ENCODE measurements at places on chromosomes 4 and X.

GRCh38 chrX:103556963-103557612, 28.2 kb upstream of the TCEAL4 start:
- no peak for DNase-seq

- no peak for DNase-seq
Measured at GRCh38 chr4:30028826-30029225, 691.3 kb upstream of the PCDH7 start.

- DNase-seq: no peak
Measured at GRCh38 chr4:152385551-152385950, 150.3 kb downstream of the FBXW7 start.

DNA sequence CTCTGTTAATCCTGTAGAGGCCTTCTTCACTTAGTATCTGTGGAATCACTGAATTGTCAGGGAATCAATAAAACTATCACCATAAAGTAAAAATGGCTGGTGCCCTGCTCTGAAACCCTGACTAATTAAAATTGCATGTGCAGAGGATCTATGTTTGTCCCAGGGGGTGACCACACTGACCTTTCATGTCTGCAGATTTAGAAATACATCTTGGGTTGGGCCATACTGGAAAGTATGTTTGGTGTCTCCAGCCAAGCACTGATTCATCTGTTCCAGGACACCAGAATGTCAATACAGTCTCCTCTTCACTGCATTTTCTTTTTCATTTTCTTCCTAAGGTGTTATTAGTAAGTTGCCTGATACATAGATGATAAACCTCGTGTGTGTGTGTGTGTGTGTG, 490.9 kb upstream of the INTU start:
- no peak for DNase-seq

- DNase-seq: no peak
Measured at GRCh38 chrX:14398725-14399124, 130.6 kb upstream of the GLRA2 start.

GRCh38 chrX:53356186-53356585, 66.3 kb downstream of the SMC1A start:
- DNase-seq: no peak

- DNase-seq: no peak
Measured at GRCh38 chrX:15745179-15745578, 7.1 kb downstream of the CA5B start.

GRCh38 chr4:8351931-8352367, 82.4 kb downstream of the HTRA3 start:
- no peak for DNase-seq

- DNase-seq: no peak
Measured at GRCh38 chrX:70444946-70445656, 466 bp downstream of the DLG3 start.

DNA sequence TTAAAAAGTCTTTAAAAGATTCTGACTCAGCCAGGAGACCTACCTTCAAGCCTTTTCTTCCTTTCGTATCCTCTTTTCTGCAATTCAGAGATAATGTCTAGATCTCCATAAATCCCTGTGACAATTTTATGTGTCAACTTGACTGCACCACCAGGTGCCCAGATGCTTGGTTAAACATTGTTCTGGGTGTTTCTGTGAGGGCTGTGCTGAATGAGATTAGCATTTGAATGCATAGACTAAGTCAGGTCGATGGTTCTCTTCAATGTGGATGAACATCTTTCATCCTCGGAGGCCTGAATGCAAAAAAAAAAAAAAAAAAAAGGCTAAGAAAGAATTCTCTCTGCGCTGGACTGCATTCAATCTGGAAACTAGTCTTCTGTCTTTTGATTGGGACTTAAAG, 1082.7 kb downstream of the NLGN4X start:
- no peak for DNase-seq

GRCh38 chr4:183201331-183201730, 102.3 kb downstream of the WWC2 start:
- DNase-seq: no peak

DNA sequence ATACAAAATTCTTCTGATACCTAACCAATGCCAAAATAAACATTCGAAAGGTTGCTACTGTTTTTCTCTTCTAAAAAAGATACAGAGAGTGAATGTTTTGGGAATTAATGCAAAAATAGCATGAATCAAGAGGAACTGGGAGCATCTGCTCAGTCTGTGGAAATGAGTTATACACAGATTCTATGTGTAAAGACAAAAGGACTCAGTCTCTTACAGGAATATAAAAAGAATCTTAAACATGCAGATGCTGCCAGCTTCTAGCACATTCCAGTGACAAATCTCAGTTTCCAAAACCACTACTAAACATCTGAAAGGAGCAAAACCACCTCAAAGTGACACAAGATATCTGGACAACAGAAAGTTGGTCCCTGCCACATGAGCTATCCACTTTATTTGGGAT, 55.0 kb downstream of the PAPSS1 start:
- no peak for DNase-seq

DNA sequence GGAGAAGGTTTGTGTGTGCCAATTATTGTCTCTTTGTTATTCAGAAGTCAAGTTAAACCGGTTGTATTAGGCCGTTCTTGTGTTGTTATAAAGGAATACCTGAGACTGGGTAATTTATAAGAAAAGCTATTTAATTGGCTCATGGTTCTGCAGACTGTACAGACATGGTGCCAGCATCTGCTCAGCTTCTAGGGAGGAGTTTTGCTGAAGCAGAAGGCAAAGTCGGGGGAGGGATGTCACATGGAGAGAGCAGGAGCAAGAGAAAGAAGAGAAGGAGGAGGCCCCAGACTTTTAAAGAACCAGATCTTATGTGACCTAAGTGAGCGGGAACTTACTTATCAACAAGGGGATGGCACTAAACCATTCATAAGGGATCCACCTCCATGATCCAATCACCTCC, 349.3 kb upstream of the PCDH18 start:
- no peak for DNase-seq

DNA sequence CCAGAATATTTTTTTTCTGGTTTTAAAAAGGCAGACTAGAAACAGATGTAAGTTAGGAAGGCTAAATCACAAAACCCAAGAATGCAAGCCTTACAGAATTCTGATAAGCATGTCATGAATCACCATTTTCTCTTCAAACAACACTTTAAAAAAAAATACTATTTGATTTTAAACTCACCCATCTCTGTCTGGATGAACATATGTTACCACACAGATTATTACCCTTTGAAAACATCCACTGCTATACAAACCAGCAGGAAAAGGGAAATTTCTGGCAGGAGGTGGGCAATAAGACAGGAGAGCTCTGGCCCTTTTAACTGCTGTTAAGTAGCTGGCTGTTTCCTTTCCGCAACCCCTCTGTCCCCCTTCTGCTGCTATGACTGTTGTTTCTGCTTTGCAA, 317.7 kb upstream of the NOCT start:
- DNase-seq: no peak

GRCh38 chr4:25258980-25259578, 25.2 kb downstream of the PI4K2B start:
- no peak for DNase-seq

- no peak for DNase-seq
Measured at GRCh38 chrX:19879735-19880378, 7.5 kb downstream of the SH3KBP1 start.

- DNase-seq: no peak
Measured at GRCh38 chrX:12080265-12080664, 58.0 kb upstream of the FRMPD4 start.

- no peak for DNase-seq
Measured at GRCh38 chrX:129769467-129770154, 10.1 kb upstream of the SASH3 start.

DNA sequence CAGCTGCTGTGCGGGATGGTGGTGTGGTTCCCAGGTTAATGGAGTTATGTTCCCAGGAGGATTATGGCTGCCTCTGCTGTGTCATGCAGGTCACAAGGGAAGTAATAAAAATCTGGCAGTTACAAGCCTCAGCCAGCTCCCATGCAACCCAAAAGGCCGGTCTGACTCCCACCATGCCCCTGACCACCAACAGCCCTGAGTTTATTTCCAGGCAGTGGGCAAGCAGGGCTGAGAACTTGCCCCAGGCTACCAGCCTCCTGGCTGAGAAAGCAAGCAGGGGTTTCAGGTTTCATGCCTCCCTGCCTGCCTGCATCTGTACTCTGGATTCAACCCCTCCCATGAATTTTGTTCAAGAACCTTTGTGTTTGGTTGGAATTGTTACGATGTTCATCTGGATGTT, 732.7 kb upstream of the POU3F4 start:
- no peak for DNase-seq

DNA sequence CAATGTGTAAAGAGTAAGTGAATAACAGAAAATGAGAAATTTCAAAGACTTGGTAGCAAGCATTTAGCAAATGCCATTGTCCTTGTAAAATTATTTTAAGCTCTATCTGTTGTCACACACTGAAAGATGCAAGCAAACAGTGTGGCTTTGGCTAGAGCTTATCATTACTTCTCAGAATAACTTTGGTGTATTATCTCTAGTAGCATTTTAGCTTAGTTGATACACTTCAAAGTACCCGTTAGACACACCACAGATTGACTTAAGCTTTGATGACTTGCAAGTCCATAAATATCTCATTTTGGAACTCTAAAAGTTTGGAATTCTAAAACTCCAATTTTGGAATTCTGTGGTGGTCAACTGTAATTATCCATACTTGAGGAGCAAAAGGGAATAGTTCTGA, 98.6 kb downstream of the PDLIM5 start:
- DNase-seq: no peak

GRCh38 chrX:57906790-57907189, 3.5 kb downstream of the ZXDA start:
- DNase-seq: no peak

DNA sequence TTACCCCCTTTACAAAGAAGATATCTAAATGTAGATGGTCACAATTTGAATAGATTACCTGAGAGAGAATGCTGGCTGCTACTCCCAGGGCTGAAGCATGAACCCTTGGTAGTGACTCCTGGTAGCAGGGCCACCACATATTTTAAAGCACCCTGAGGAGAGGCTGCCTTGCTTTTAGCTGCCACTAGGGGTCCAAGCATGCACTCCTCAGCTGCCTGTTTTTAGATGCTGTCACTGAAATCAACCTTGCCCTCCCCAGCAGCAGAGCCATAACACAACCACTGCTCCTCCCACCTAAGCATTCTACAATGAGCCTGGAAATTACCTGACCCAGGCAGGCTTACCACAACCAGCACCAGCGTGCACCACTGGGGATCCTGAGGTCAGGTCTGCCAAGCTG, 850.9 kb downstream of the FAM133A start:
- no peak for DNase-seq

DNA sequence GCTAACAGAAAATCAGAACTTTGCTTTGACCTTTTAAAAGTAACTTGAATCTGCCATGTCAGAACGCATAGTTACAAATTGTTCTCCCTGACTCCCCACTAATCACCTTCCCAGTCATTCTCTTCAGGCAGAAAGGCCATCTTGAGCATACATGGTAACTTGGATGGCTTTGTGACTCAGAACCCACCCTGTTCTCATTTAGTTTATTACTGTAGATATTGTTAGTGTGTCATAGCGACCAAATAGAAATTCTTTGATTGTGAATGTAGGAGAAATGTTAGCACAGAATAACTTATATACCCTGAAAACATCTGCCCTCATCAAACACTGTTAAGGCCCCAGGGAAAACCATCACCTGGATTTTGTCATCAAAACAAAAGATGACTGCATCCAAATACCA, 382.0 kb downstream of the MAGEB5 start:
- DNase-seq: no peak

- peak; percentile 73 for DNase-seq
Measured at GRCh38 chr4:101356928-101357327, 9.6 kb upstream of the PPP3CA start.

DNA sequence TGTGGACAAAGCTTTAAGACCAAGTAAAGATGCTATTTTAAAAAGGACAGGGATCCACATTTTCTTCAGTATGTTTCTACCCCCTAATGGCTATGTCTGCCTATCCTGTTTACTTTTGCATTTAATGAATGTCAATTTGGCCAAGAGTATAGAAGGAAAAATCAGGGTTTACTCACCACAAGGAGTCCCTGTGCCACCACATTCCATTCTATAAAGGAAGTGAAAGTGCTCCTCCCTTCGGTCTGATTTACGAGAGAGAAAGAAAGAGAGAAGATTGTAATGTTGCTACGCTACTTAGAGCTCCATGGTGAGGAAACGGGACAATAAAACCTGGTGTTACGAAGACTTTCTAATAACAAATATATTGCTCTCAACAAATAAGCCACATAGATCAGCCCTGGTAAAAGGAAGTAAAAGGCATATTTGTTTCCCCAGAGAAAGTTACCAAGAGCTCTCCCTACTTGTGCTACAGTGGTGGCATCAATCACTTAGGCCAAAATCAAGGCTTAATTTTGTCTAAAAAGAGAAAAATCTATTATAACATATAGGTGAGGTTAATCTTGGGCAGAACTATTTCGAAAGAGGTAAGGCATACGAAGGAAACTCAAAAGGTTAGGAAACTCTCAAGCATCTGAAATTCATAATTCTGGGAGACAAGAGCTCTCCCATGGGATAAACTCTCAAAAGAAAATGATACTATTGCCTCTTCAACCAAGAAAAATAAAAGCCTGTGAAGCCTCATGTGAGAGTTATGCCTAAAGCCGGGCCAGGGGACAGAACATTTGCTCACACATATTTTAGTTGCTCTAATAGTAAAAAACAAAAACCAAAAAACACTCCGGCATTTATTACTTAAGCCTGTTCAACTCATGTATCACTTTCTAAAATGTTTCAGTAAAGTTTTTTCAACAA, 29.5 kb downstream of the TAPT1 start:
- DNase-seq: peak; percentile 38

DNA sequence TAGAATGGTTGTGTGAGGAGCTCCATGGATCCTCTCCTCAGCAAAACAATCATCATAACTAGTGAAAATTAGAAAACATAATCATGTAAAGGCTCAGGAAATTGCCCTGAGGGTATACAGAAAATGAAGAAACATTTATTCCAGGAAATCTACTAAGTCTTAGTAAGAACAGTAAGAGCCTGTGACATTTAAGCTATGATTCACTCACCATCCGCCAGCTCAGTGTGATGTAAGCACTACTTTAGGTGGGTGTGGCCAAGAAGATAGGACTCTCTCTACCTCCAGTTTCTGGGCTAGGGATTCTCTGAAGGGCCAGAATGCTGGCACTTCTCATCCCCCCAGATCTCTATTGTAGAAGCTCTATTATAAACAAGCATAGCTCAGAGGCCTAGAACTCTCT, 147.5 kb downstream of the DLG3 start:
- DNase-seq: peak; percentile 26

- no peak for DNase-seq
Measured at GRCh38 chr4:121239951-121240350, 75.8 kb upstream of the TNIP3 start.

DNA sequence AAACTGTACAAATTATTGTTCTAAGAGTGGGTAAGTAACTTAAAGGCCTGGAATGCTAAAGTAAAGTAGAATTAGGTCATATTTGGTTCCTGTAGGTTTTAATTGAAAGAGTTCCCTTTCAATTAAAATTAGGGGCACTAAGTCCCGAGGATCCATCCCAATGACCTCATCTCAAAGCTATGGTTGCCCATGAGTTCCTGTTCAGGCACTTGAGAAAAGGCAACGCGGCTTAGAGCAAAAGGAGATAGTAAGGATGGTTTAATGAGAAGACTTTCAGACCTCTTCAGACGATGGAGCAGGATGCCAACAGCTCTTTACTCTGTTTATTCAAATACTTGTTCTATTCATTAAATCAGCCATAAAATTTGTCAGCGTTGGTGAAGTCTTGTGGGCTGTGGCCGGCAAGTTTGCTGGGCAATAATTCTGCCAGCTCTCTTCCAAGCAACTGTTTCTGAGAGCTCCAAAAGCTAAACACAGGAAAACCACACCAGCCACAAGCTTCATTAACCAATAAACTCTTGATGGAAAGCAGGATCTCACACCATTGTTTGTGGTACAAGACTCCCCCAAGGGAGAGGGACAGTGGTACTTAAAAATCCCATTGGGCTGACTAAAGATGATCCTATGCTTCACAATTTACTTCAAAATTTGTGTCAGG, 167.4 kb downstream of the COL4A6 start:
- no peak for DNase-seq
